ENCODE measurements at places on chromosomes 7 and 10. TPM values are rescaled to one million over a fixed set of nuclear protein-coding genes. Genes with fewer than 3 reads are reported as not detected.

KCNH2 gene
- 128 TPM for total RNA-seq

DNA sequence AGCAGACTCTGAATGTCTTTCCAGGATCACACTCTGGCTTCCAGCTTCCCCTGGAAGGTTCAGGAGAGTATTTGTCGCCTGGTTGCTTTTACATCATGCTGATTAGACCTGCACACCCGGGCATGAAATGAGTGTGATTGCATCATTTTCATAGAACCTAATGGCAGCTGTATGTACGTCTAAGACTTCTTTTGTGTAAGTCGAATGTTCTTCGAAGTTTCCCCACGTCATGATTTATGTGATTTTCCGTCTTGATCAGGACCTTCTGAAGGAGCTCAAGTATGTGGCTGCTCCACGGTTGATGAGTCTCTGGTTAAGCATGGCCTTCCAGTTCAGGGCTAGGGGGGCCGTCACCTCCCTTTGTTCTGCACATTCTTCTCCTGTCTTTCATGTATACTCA is 4.5 kb downstream of the EIF4H start:
- no peak for DNase-seq

SFRP4 gene
- 11.9 TPM for total RNA-seq

DNA sequence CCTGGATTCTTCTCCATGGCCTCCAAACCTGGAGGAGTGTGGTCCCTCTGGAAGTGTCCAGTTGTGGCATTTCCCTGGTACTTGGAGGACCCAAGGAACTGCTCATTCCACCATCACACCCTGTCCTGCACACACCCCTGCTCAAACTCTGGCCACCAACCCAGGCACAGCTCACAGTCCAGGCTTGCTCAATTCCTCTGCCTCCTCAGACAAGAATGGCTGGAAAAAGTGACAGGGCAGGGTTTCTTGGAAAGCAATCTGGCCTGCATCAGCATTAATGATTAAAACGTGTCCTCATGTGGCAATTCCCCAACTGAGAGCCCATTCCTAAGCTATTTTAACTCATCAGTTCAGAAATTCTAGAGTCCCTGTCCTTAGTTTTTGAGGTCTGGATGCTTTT is 17.2 kb upstream of the TPST1 start:
- peak; percentile 85 for DNase-seq

DNA sequence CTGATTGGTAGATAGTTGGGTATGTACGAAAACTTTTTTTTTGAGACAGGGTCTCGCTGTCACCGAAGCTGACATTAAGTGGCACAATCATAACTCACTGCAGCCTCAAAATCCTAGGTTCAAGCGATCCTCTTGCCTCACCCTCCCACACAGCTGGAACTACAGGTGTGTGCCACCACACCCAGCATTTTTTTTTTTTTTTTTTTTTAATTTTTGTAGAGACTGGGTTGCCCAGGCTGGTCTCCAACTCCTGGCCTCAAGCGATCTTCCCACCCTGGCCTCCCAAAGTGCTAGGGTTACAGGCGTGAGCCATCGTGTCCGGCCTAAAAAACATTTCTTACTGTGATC is 1.5 kb upstream of the LRRC27 start:
- no peak for DNase-seq

SFXN3 gene
- 16.4 TPM for total RNA-seq

DNA sequence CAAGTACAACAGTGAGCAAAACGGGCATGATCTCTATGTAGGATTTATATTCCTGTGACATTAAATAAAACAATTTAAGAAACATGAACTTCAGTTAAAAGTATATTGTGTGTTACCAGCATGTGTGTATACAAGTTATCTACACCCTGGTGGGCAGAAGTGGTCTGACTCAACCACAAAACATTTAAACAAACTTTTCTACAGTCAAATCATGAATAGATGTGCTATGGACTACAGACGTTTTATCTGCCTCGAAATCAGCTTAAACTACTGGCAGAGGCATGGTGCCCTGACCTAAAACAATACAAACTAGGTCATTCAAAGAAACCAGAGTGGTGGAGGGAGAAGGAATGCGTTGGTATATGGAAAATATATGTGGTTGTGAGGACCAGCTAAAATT is 3.6 kb downstream of the ARL3 start:
- DNase-seq: peak; percentile 9
